ENCODE measurements at places on chromosomes 7 and 10.

GRCh38 chr7:98211676-98212531 is 665 bp downstream of the BHLHA15 start:
- no peak for DNase-seq

GRCh38 chr7:134809616-134810015 is 30.2 kb downstream of the CALD1 start:
- no peak for DNase-seq

GRCh38 chr10:111076682-111077478 is at the start of gene ADRA2A:
ADRA2A (plus strand) TSS chr10:111077029; CDS start chr10:111077997, 968 bp downstream.
- DNase-seq, result no peak

DNA sequence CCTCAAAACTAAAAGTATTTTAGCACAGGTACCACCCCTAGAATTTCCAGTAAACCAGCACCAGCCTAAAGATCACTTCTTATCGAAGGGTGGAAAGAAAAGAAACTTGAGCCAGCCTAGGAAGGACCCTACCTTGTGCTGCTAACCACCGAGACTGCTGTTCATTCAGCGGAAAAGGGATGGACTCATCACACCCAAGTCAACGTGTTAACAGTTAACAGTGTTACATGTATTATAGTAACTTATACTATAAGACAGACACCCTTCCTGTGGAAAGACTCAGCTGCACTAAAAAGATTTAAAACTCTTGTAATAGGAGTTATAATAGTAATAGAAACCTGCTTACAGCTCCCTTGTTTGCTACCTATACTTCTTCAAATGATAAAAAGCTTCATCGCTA is 39.8 kb downstream of the MINDY4 start:
- no peak for DNase-seq

- no peak for DNase-seq
Measured at GRCh38 chr10:59225211-59225610, 48.8 kb downstream of the PHYHIPL start.

DNA sequence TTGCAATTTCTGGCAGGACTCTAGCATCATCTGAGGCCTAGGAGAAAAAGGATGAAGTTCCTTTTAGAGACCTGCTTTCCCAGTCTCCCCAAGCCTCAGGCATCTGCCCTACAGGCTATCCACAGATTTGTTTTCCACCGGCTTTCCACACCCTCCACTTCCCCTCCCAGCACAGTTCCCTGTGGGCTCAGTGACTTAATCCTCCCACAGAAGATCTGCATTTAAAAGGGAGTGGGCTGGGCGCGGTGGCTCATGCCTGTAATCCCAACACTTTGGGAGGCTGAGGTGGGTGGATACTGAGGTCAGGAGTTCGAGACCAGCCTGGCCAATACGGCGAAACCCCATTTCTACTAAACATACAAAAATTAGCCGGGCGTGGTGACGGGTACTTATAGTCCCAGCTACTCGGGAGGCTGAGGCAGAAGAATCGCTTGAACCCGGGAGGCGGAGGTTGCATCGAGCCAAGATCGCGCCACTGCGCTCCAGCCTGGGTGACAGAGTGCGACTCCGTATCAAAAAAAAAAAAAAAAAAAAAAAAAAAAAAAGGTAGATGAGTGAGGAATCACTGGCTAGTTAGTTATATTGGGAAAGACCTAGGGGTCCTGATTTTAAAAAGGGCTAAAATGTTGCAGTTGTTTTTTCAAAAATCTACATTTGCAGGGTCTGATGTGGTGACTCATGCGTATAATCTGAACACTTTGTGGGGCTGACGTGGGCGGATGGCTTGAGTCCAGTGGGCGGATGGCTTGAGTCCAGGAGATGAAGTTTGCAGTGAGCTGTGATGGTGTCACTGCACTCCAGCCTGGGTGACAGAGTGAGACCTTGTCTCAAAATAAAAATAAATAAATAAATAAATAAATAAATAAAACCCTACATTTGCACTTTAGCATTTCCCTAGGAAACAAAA is 119.5 kb downstream of the BAMBI start:
- DNase-seq, result peak; percentile 44

GRCh38 chr7:107815254-107815882 is 12.3 kb upstream of the SLC26A3 start:
- DNase-seq, result no peak

DNA sequence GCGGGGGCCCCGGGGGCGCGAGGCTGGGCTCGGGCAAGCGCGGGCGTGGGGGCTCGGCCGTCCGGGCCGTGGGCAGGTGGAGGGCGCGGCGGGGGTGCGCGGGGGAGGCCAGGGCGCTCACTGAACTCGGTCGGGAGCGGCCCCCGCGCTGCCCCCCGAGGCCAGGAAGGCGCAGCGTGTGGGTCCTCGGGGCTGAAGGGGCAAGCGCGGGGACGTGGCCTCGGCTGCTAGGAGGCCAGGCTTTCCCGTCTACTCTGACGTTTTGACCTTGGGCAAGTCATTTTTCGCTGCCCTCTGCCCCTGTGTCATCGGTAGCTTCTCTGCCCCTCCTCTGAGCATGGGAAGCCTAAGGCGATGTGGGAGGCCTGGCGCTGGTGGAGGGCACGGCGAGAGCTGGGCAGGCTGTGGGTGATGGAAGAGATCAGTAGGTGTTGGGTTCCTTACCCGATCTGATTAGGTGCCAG is 441 bp downstream of the FBH1 start:
- no peak for DNase-seq

- no peak for DNase-seq
Measured at GRCh38 chr10:23139677-23140076, 44.3 kb downstream of the MSRB2 start.

DNA sequence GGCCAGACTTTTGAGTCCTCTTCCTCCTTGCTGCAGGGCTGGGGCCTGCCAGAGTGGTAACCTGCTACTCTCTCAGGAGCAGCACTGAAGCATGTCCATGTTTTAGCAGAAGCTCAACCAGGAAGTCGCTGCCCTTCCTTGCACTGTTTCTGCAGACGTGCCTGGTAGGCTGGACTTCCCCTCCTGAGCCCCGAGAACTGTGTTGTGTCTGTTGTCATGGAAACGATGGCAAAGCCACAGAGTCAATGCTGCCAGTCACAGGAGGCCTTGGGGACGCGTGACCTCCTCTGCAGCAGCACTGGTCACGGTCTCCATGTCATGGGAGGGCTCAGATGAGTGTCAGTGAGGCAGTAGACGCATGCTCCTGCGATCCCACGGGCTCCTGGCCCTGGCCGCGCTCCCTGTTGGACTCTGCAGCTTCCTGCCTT is 145.5 kb downstream of the FANK1 start:
- DNase-seq, result no peak

DNA sequence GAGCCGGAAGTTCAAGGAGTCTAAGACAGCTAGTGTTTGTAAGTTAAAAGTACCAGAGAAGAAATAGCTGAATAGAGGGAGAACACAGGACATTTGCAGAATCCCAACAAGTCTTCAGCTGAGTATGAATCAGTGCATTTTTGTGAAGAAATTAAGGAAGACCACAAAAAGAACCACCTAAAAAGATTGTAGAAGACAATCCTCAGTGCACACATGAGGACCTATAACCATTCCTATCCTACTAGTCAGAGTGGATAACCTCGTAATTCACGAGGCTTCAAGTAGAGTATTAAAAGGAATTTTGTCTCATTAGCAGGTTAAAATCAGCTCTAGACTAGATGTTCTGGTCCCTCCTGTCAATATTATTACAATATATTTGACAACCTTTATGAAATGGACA is 295.4 kb upstream of the KAT6B start:
- no peak for DNase-seq

DNA sequence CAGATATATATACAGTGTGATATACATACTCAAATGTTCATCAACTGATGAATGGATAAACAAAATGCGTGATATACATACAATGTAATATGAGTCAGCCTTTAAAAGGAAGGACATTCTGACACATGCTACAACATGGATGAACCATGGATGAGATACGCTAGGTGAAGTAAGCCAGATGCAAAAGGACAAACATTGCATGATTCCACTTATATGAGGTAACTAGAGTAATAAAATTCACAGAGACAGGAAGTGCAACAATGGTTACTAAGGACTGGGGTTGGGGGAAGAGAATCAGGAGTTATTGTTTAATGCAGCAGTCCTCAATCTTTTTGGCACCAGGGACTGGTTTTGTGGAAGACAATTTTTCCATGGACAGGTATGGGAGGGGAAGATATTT is 47.3 kb upstream of the PIK3AP1 start:
- no peak for DNase-seq

DNA sequence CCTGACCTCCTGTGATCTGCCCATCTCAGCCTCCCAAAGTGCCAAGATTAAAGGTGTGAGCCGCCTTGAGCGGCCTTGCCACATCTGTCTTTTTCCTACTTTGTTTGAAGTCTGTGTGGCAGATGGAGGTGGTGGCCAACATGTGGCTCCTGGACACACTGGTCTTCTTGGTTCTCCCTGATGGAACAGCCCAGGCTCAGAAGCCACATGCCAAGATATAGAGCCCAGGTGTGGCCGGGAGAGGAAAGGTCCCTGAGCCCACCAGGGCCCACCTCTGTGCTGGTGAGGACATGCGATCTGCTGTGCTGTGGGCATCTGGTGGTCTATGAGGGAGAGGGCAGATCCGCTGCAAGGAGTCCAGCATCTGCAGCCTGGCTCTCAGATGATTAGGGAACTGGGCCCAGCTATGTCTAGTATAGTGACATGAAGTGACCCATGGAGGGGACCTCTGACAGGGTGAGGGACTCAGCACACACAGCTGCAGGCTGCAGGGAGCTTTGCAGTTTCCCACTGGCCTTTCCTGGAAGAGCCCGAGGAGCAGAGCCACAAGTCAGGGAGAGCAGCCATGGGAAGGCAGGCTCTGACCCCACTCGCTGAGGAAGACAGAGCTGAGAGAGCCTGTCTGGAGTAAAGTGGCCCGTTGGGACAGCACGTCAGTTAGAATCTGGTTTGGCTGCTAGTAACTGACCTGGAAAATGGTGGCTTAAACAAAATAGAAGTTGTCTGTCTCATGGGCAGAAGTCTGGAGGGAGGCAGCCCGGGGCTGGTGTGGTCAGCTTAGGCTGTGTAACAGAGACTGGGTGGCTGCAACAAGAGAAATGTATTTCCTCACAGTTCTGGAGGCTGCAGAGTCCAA is 25.9 kb downstream of the ADCY1 start:
- DNase-seq, result no peak

DNA sequence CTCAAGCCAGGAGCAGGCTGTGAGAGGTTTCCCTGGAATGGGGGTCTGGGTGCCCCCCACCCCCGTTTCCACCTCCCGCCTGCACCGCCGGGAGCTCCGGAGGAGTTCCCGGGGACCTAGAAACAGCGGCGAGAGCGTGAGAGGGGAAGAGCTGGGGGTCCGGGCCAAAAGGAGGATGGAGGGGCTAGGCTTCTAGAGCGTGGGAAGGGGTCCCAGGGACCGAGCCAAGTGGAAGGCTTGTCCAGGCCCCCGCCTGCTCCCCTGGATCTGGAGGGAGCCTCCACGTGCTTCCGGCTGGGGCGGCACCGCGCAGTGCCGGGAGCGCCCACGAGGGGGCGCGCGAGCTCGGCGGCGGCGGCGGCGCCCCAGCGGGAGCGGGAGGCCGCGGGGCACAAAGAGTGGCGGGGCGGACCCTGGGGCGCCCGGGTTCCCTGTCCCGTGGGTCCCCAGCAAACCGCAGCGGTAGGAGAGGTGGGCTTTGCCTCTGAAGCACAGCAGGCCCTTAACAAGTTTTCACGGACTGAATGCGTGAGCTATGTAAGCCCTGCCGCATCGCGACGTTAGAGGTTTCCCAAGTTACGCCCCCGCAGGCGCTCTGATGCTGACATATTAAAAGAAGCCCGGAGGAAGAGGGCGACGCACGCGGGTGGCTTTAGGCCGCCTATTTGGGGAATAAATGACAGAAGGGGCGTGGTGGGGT is 104.4 kb upstream of the LRRC4 start:
- DNase-seq, result no peak

DNA sequence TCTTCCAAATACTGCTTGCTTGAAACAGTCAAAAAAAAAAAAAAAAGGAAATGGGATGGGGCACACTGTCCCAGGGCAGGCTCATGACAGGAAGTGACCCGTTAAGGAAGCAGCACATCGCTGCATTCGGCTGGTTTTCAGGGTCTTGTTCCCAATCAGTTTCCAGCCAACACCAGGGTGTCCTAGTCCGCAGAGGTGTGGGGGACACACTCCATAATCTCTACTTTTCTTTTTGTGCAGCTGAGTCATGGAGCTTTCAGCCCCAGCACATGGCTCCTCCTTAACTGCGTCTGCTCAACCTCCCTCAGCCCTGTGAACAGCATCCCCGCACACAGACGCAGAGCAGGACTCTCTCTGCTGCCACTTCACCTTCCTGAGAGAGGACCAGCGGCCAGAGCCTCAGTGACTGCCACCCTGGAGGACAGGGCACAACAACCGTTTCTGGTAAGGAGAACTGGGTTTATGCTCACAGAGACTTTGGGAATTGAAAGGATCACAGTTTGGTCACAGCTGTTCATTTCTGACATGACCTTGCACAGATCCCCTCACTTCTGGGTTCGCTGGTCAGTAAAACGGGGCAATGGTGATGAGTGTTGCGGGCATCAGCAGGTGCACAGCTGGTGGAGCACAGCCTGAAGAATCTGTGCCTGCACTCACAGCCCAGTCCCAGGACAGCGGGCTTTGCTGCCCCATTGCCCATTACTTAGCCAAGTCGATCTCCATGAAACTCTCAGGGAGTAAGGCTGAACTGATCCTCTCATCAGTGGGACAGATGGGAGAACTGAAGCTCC is at the start of gene GIMAP5:
TSS of gene GIMAP5 (plus strand) at position 154 of the 791 bp plus-strand sequence. CDS start 3,467 bp downstream, outside the sequence.
- DNase-seq, result no peak

- DNase-seq, result no peak
Measured at GRCh38 chr10:7651853-7652470, 14.8 kb downstream of the ITIH5 start.

DNA sequence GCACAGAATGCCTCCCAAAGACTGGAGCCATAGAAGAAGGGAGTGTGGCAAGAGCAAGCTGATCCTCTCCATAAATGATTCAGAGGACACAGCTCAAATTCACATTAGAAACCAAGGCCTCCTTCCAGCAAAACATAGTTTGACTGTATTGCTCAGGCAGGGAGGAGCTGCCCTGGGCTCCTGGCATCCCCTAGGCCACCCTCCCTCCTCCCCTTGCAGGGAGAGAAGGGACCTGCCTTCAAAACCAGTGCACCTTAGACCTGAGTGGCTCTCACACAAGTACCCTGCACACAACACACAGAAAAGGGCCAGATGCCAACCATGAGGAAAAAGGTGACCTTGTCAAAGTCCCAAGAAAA is 64.7 kb downstream of the CREB3L2 start:
- no peak for DNase-seq

- DNase-seq, result no peak
Measured at GRCh38 chr7:122273117-122273516, 31.4 kb downstream of the FEZF1 start.

- DNase-seq, result no peak
Measured at GRCh38 chr10:86139066-86139657, 227.4 kb downstream of the GRID1 start.

- no peak for DNase-seq
Measured at GRCh38 chr10:103776878-103777591, 78.3 kb downstream of the SH3PXD2A start.

DNA sequence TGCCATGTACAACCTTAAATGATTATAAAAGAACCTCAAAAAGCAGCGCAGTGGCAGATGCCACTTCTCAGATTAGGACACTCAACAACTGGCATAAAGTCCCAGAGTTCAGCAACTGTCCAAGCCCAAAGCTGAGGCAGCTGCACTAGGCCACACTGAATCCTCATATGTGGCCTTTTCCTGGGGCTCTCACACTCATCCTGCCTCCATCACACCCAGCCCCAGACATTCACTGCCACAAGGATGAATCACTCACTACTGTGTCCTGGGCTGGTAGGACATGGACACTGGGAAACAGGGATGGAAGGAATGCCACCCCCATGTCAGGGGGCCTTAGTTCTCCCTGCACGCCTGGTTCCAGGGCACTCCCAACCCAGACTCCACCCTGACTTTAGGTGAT is 547.7 kb downstream of the TNS3 start:
- no peak for DNase-seq

GRCh38 chr7:141455723-141456122 is 95.5 kb upstream of the AGK start:
- DNase-seq, result no peak

Data from non-pigmented ciliary epithelial cell (primary cell).